Articular chondrocyte of knee joint (primary cell): ENCODE measurements at places on chromosomes 3 and 15. TPM values are rescaled to one million over a fixed set of nuclear protein-coding genes. Genes with fewer than 3 reads are reported as not detected.

The ZIC4 gene
- 0.13 and 0.54 TPM in 2 replicates for total RNA-seq

The CEMIP gene
- 1,480 and 1,735 TPM in 2 replicates for total RNA-seq

The MOBP gene
- total RNA-seq, result not detected in 2 replicates

The GOLGA8O gene
- 0.97 and 1.3 TPM in 2 replicates for total RNA-seq

The CCDC191 gene
- total RNA-seq, result 5.0 and 5.4 TPM in 2 replicates

The EOMES gene
- not detected in 2 replicates for total RNA-seq

The CLDN16 gene
- not detected in 2 replicates for total RNA-seq

The TMC3 gene
- total RNA-seq, result not detected in 2 replicates

The TPRG1 gene
- total RNA-seq, result 3.7 and 4.3 TPM in 2 replicates

The RLBP1 gene
- total RNA-seq, result not detected in 2 replicates

The EXD1 gene
- total RNA-seq, result not detected in 2 replicates

The OXSR1 gene
- 67.3 and 85.3 TPM in 2 replicates for total RNA-seq

The CFAP100 gene
- not detected in 2 replicates for total RNA-seq

The NDN gene
- total RNA-seq, result 71.0 and 81.0 TPM in 2 replicates

The DYNLT2B gene
- total RNA-seq, result 11.5 and 18.6 TPM in 2 replicates

The CPA3 gene
- 0.11 TPM in 1 of 2 replicates, not detected in the other for total RNA-seq

The FOXB1 gene
- not detected in 2 replicates for total RNA-seq

The CD200R1 gene
- 0.11 and 0.13 TPM in 2 replicates for total RNA-seq

The SEMA5B gene
- total RNA-seq, result 0.13 and 0.32 TPM in 2 replicates

The NAALADL2 gene
- total RNA-seq, result 33.3 and 33.4 TPM in 2 replicates

The CLDN1 gene
- 0.26 and 2.7 TPM in 2 replicates for total RNA-seq

The SI gene
- not detected in 2 replicates for total RNA-seq

The DAPK2 gene
- 14.8 and 20.4 TPM in 2 replicates for total RNA-seq

The ERC2 gene
- total RNA-seq, result 0.11 TPM in 1 of 2 replicates, not detected in the other

The SNURF gene
- total RNA-seq, result 11.4 and 11.7 TPM in 2 replicates

The FAM98B gene
- total RNA-seq, result 12.0 and 13.4 TPM in 2 replicates

The MESP2 gene
- total RNA-seq, result 0.32 and 0.78 TPM in 2 replicates
